ENCODE measurements at places on chromosomes 3 and 15.

- no peak for DNase-seq
These were observed 388.1 kb downstream of the FGF12 start for GRCh38 chr3:192339214-192339613.

DNA sequence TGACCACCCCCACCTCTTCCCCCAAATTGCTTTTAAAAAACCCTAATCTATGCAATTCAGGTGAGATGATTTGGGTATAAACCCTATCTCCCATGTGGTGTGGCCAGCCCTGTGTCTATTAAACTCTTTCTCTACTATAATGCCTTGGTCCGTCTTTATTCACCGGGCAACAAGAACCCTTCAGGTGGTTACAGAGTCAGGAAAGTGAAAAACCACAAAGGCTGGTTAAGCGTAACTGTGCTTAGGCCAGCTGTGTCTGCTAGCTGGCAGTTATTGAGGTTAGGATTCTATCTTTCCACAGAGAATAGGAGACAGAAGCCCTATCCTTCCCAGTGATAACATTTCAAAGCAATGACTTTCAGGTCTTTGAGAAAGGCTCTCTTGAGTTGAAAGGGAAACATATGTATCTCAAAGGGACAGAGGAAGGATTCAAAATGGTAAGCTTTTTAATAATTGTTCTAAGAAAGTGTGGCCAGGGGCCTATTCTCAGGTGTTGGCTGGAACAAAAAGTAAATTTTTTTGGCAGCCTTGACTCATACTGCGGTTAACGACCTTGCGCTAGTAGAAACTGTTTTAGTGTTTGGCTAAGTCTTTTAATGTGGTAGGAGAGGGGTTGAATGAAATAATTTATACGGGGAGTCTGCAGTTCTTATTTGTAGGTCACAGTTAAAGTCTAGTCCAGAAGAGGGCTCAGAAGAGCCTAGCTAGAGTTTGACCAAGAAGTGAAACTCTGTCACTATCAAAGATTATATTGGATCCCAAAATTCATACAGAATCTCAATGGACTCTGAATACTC, 89.0 kb downstream of the NPAP1 start:
- no peak for DNase-seq

DNA sequence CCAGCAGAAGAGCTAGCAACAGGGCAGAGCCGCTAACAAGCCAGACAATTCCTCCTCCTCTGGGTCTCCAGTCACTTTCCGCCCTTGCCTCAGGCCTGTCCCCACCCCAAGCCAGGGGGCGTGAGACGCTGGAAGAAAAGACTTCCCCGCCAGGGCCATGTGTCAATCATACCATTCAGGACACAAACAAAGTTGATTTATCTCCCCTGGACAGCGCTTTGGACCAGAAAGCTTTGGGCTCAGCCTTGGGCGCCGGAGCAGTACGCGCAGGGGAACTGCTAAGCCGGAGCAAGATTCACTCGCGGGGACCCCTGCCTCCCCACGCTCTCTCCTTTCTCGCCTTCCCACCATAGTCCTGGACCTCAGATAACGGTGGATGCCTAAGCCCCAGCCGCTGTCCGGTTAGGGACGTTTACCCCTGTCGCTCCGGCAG, 479 bp downstream of the LRRC2 start:
- DNase-seq, result no peak

DNA sequence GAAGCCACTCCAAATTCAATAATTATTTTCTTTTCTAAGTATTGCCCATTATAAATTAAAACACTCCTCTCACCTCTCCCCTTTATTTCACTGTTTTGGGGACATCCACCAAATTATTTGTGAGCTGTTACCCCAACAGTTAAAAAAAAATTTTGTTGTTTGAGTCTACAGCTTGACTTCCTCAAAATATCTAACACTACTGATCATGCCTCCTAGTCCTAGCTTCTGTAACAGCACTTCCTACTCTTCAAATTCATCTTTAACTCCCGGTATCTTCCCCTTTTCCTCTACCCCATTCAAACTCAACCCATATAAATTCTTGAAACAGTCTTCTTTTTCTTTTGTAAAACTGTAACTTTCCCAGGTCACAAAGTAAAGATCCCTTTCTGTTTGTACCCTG, 15.9 kb downstream of the PARL start:
- DNase-seq, result no peak

GRCh38 chr15:80153900-80154299, 1.1 kb downstream of the FAH start:
- no peak for DNase-seq

DNA sequence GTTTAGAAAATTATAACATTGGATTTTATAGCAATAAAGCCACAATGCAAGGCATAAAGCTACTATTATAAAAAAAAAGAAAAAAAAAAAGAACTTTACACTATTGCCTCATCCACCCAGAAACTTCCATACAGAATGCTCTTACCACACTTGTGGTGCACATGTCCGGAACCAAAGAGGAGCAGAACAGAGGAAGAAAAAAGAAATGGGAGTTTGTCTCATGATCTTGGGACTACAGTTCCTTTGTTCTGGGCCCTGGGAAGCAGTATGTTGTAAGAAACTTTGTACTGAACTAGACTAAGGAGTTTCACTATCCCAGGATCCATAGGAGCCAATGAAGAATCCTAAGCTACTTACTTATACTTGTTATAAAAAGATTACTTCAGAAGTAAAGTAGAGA, 36.1 kb downstream of the FMN1 start:
- no peak for DNase-seq

Measured in activated effector memory CD4-positive, alpha-beta T cell treated with anti-CD3 and anti-CD28 coated beads, Interleukin-2, amount 50 U/mL, for 16 hours (primary cell).